ENCODE measurements at places on chromosomes 1 and 21.
A peak's percentile ranks its signal among the peaks of the same experiment; 100 is the strongest.

DNA sequence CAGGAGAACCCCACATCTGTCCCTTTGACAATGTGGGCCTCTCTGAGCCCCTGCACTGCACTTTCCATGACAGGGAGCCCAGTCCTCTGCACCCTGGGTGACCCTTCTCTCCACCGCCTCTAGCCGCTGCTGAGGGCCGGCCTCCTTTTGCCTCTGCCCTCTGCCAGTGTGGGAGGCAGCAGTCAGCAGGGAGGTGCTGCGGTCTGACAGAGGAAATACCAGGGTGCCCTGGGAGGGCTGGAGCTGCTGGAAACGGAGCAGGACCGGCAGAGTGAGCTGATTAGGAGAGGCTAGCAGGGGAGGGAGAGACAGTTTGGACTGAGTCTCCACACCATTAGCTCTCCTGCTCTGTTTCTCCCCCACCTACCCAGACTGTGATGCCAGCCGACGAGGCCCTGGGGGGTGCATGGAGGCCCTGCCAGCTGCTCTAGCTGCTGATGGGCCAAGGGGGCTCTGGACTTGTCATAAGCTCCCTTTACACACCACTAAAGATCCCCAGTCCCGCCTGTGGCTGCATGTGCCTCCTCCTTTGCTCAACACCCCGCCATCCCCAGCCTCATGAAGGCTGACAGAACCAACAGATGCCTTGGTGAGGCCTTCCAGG is 171.1 kb upstream of the KLHDC7A start:
- no peak for DNase-seq

DNA sequence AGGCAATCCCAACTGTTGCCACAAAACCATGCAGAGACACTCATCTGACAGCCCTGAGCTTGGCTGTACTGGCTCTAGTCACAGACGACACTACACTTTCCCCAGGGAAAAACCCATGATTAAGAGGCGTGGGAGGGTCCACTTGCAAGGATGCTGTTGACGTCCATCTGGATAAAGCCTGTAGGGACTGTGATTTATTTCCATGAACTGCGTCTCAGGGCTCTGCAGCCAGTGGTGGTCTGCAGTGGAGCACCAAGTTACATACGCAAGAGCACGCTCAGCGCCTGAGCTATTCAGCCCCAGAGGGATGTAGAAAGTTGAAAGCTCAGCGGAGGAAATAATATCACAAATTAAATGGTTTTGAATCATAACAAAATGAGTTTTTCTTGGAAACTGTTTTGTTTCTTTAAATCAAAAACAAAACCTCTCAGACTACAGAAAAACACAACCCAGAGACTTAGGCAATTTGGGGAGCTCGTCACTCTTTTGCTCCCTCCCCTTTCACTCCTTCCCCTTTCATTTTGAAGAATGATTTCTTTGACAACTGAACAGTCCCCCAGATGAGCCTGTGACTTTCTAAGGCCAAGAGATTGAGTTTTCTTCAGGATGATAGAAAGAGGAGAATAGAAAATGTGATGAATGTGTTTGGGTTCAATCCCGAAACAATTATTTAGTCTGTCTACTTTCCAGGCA is 71.2 kb downstream of the NGF start:
- DNase-seq: no peak

- DNase-seq: no peak
Measured at GRCh38 chr1:86713477-86713876, 9.1 kb downstream of the SH3GLB1 start.

GRCh38 chr1:202122639-202123335 is at the start of gene GPR37L1:
GPR37L1 (plus strand) TSS chr1:202122917; CDS start chr1:202122964, 47 bp downstream.
- peak; percentile 91 for DNase-seq

DNA sequence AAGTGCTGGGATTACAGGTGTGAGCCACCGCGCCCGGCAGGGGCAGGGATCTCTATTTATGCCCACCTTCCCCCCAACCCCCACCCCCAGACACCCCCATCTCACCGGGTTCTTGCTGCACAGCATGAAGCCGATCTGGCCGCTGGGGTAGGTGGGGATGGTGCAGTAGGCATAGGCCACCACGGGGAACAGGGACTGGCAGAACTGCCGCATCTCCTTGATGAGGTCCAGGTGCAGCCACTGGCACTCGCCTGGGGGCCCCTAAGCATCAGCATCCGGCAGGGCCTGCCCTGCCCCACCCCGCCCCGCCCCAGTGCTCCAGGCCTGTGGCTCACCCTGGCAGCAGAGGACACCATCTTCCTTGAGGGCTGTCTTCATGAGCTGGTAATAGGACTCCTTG is 4.1 kb downstream of the SRM start:
- DNase-seq: no peak

GRCh38 chr1:192574073-192574472 is 1.5 kb upstream of the RGS1 start:
- no peak for DNase-seq

GRCh38 chr1:192461684-192462083 is 113.9 kb upstream of the RGS1 start:
- DNase-seq: no peak

DNA sequence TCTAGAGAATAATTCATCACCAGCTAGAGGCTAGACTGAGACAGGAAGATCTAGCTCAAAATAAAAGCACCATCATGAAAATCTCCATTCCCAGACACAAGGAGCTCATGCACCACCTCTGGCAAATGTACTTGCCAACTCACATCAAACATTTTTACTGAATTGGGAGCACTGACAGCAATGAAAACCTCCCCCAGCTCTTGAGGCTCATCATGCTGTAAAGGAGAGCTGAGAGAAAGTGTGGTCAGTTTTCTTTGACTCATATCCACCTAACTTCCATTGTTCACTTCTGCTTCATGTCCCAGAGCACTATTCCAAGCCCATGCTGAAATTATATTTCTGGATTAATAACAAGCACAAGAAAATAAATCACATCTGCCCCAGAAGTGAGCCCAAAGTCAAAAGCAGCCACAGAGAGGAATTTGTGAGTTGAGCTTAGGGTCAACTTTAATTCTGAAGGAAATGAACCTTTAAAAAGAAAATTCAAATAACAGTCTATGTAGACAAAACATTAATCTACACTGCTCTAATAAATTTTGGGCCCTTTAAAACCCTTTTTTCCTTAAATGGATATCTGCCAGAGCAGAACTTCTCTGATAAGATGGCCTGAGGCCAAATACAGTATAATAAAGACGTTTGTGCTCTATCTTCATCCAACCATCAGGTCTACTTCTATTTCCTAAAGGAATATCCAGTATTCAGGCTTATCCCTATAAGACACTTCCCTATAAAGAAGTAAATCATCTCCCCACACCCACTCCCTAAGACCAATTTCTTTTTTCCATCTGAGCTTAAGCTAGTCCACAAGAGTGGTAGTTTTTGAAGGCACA is 85.9 kb upstream of the ADAM30 start:
- DNase-seq: peak; percentile 14

DNA sequence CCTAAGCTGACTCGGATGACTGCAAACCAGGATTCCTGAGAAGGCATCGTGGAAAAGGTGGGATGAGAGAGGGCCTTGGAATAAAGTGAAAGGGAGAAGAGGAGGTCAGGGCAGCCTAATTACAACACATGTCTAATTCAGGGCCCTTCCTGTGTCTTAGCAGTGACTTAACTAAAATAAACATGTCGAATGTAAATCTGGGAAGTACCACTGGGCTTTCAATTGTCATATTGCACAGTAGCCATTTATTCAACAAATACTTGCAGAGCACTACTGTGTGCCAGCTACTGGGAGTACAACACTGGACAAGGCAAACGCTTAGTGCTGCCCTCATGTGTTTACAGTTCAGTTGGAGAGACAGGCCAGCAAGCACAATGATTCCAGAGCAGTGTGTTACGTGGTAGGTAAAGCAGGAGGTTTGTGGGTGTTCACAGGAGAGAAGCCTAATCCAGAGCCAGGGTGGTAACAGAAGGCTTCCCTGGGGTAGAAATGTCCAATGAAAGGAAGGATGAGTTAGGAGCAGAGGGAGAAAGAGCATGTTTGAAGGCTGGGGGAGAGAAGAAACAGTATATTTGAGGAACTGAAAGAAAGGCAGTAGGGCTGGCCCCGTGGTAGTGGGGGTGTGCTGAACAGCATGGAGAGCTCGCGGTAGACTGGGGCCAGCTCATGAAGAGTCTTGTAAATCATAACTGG is 38.0 kb upstream of the RASAL2 start:
- no peak for DNase-seq

DNA sequence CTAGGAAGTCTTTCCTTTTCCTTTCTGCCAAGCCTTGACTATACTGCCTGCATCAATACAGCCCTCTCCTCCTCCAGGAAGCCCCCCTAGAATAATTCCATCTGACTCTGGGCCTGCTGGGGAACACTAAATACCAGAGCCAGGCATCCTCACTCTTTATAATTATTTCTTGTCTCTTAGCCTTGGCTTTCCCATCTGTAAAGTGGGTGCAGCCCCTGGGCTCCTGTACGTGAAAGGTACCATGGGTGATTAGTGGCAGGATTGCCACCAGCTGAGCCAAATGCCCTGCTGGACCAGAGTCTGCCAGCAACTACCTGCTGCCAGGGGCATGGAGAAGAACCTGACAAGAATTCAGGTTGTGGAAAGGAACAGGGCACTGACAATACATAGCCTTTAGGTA is 58.7 kb downstream of the LGR6 start:
- no peak for DNase-seq

DNA sequence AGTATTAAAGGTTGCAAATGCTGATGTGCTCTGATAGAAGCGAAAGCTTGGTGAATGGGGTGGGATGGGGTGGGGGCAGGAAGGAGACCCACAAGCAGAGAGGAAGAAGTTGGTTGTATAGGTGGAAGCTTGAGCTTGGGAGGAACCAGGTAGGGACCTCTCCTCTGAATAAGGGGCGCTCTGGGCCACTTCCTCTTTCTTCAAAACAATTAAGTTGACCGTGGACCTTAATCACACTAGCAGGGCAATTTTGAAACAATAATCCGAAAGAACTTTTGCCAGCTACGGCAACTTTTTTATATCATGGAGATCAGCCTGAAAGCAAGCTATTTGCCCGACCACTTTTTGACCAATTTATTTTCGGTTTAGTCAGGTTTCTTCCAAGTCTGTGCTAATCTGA is 1.9 kb upstream of the DYRK1A start:
- DNase-seq: no peak

GRCh38 chr21:21175798-21176334 is 177.7 kb downstream of the NCAM2 start:
- DNase-seq: no peak

DNA sequence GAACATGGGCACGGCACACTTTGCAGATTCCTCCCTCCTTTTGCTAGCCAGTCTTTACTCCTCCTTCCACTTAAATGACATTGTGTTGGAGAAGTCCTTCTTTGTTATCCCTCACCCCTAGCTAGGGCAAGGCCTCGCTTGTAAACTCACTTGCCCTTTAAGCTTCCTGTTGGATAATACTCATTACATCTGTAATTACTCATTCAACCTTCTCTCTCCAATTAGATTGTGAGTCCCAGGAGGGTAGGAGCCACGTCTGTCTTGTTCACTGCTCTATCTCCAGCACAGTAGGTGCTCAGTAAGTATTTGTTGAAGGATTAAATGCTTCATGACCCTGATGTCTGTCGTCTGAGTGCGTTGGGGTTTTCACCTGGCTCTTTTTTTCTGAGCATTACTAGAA is 98.7 kb upstream of the USP24 start:
- DNase-seq: no peak

DNA sequence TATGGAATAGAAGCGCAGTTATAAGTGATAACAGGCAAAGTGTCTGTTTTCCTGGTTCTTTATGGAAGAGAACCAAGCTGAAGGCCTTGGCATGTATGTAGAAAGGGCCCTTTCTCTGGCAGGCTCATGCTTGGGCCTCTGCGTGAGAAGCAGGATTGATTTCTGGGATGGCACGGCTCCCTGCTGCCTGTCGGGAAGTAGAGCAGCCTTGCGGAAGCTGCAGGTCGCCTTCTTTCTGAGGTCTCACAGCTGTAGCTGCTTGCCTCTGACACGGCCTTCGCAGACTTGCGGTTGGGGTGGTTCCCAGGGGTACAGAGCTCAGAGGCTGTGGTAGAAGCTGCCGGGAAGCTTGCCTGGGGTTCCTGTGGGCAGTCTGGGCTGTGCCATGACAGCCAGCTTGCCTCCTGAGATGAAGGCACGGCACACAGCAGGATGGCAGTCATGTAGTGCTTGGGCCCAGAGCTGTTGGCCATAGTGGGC is 39.4 kb downstream of the TRAPPC10 start:
- DNase-seq: no peak

GRCh38 chr21:37006486-37007291 is at the start of gene RIPPLY3:
RIPPLY3 (plus strand) TSS chr21:37006702; CDS start chr21:37006773, 71 bp downstream.
- DNase-seq: peak; percentile 31

DNA sequence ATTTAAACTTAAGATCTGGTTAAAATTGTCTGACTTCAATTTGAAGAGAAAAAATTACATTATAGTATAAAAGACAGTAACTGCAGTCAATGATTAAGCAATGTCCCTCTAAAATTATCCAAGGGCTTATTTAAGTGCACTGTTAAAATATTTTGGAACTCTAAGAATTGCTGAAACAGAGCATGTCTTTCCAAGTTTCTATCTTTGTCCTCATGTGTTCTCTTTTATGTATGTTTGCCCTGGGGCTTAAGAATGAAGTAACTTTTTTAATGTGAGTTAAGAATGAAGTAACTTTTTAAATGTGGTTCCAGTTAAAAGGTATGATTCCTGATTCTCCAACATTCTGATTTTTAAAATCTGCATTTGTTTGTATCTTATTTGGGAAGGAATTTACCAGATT is 69.0 kb upstream of the MARK1 start:
- no peak for DNase-seq

DNA sequence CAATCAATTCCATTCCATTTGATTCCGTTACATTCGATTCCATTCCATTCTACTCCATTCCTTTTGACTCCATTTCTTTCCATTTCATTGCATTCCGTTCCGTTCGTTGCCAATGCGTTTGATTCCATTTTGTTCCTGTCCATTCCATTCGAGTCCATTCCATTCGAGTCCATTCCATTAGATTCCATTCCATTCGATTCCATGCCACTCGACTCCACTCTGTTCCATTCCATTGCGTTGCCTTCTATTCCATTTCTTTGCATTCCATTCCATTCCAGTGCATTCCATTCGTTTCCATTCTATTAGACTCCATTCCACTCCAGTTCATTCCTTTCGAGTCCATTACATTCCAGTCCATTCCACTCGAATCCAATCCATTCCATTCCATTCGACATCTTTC is 2587.5 kb upstream of the TPTE start:
- DNase-seq: no peak

GRCh38 chr1:15128520-15129313 is 24.8 kb upstream of the TMEM51 start:
- peak; percentile 90 for DNase-seq

GRCh38 chr1:247482747-247483146 is 24.8 kb upstream of the OR2B11 start:
- no peak for DNase-seq

DNA sequence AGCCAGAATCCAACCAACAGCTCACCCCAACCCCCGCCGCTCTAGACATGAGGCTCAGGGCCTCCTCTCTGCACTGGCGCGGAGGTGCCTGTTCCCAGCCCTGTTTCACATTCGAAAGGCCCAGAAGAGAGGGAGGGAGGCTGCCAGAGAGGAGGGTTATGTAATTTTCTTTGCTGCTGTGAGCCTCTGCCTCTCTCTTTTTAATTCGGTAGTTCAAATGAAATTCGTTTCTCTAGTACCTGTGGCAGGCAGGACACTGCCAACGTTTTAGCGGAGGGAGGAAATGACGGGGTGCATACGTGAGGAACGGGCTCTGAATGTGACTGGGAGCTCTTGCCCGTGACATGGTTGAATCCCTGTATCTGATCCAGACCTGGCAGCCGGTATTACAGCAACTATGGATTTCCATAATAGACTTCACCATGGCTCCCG is 9.4 kb downstream of the PRDM16 start:
- no peak for DNase-seq
